CD4-positive, alpha-beta T cell treated with Interleukin-6 at 100 ng/mL for 8 hours (primary cell): ENCODE measurements at places on chromosomes 12 and 14.

DNA sequence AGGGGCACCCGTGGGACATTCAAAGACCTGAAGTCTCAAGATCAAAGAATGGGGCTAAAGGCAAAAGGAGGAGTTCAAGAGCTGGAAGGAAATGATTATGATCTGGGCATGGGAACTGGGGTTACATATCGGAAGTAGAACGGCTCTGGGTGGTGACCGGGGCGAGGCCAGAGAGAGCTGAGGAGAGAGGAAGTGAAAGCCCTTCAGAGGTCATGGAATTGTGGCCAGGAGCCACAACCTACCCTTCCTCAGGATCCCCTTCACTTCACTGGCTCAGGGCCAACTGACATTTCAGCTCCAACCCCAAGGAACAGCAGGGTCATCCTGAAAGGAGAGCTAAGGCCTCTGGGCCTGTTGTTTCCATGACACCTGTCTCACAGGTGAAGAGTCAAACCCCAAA is 57.8 kb downstream of the GALNT16 start:
- no peak for DNase-seq

DNA sequence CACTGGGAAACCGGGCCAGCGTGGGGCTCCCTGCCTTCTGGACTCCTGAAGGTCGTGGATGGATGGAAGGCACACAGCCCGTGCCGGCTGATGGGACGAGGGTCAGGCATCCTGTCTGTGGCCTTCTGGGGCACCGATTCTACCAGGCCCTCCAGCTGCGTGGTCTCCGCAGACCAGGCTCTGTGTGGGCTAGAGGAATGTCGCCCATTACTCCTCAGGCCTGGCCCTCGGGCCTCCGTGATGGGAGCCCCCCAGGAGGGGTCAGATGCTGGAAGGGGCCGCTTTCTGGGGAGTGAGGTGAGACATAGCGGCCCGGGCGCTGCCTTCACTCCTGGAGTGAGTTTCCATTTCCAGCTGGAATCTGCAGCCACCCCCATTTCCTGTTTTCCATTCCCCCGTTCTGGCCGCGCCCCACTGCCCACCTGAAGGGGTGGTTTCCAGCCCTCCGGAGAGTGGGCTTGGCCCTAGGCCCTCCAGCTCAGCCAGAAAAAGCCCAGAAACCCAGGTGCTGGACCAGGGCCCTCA is 26.9 kb downstream of the HIP1R start:
- DNase-seq: no peak

DNA sequence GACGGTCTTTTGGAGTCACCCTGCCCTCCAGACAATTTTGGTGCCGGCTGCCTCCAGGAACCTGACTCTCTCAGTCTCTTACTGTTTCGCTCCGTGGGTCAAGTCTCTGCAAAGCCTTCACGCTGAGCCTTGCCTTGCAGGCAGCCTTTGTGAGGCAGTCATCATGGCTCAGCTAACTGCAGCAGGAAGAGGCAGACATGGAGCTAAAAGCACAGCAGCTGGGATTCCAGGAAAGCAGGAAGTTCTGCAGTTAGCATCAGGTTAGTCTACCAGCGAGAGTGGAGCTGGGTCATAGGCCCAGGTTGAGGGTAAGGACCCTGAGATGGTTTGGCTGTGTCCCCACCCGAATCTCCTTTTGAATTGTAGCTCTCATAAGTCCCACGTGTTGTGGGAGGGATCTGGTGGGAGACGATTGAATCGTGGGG is 305.4 kb downstream of the PCNX1 start:
- no peak for DNase-seq

- no peak for DNase-seq
These were observed 36.9 kb upstream of the TTC7B start for GRCh38 chr14:90853116-90853515.

GRCh38 chr12:113149361-113150150 is at the start of gene CFAP73:
Gene CFAP73, plus strand, starts transcription at chr12:113149724. Its CDS starts 134 bp downstream, at chr12:113149858.
- DNase-seq: no peak

GRCh38 chr14:61034416-61035120 is 53.5 kb downstream of the SLC38A6 start:
- DNase-seq: no peak

DNA sequence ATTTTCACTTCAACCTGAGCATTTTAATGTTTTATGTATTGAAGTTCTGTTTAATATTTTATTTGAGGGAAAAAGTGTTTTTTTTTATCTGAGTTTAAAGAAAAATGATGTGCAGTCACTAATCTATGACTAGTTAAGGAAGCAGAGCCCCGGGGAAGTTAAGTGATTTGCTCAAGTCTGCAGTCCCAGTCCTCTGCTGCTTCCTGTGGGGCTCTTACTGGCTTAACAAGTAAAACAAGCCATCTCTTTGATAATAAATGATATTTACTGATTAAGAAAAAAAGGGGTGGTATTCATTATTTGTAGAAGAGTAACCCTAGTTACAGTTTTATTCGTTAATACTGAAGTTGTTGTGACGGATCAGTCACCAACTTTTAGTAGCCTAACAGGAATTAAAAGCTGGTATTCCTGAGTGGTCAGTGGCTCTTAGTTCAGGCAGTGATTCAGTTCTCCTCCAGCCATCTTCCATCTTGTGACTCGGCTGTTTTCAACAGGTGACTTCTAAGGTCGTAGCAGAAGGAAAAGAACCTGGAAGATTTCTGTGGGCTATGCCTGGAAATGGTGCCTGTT is 21.7 kb downstream of the BICDL1 start:
- peak; percentile 51 for DNase-seq

DNA sequence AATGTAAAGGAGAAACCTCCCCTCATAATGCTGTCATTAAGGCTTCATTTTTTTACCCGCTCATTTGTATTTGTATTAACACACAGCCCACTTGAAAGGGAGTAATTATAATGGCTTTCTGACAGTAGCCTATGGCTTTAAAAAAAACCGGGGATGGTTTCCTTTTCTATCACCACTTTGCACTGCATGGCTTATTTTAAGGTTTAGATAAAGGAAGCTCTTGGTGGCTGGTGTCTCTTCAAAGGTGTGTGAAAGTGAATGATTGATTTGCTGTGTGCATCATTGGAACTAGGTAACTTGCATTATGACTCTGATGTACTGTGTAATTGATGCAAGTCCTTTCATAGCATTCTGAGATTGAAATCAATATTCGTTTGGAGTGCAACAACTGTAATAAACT is 80.7 kb downstream of the NPAS3 start:
- no peak for DNase-seq

- DNase-seq: no peak
These were observed 249.9 kb downstream of the BCAT1 start for GRCh38 chr12:24698972-24699371.

GRCh38 chr12:10395390-10395998 is 5.7 kb upstream of the KLRK1 start:
- DNase-seq: no peak

GRCh38 chr12:26361964-26362363 is 166.6 kb downstream of the SSPN start:
- no peak for DNase-seq

GRCh38 chr12:127149226-127149964 is 1117.6 kb upstream of the TMEM132C start:
- DNase-seq: no peak

DNA sequence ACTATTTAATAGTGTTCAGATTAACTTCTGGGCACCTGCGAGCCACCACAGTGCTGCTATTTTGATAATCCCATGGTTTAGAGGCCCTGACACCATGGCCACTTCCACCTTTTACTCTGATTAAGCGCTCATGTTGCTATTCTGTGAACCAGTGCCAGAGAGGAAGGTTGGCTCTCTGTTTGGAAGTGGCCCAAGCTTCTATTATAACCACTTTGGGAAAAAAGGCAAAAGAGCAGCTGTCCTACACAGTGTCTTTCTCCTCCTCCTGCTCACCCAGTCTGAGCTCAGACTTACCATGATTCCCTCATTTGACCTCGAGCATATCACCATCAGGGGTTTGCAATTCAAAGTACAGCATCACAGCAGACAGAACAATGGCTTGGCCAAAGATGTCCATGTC is 23.3 kb downstream of the DYRK2 start:
- no peak for DNase-seq

- DNase-seq: no peak
These were observed 9.2 kb upstream of the MYF6 start for GRCh38 chr12:80698256-80698655.
